ENCODE measurements at places on chromosomes 6 and 20.
A peak's percentile ranks its signal among the peaks of the same experiment; 100 is the strongest.

GRCh38 chr6:131740161-131740560 lies 29.3 kb upstream of the CTAGE9 start:
- no peak for DNase-seq

DNA sequence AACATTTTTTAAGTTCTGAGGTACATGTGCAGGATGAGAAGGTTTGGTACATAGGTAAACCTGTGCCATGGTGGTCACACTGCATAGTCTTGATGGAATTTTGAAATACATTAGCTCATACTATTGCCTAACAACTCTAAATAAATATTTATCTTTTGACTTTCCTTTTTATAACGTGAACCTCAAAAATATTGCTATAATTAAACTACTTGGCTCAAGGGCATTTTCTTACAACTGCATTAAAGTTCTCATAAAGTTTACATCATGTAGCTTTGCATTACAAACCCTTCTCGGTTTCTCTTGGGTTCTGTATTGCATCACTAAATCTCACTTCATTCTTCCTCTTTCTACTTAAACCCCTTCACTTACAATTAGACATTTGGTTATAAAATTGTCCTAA lies 636.0 kb upstream of the PTCHD4 start:
- no peak for DNase-seq

DNA sequence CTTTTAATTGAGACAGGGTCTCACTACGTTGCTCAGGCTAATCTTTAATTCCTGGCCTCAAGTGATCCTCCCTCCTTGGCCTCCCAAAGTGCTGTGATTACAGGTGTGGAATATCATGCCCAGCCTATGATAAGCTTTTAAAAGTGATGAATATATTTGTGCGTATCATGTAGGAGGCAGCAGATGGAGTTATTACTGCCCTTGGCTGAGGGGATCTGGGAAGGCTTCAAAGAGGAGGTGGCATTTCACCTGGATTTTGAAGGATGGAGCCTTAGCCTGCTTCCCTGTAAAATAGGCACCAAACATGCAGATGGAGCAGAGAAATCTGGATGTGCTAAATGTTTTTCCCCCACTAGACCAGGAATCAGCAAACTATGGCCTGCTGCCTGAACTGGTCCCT lies 10.1 kb downstream of the PIM1 start:
- DNase-seq, result no peak

GRCh38 chr20:53413186-53413631 lies 180.4 kb downstream of the ZNF217 start:
- DNase-seq, result peak; percentile 61

DNA sequence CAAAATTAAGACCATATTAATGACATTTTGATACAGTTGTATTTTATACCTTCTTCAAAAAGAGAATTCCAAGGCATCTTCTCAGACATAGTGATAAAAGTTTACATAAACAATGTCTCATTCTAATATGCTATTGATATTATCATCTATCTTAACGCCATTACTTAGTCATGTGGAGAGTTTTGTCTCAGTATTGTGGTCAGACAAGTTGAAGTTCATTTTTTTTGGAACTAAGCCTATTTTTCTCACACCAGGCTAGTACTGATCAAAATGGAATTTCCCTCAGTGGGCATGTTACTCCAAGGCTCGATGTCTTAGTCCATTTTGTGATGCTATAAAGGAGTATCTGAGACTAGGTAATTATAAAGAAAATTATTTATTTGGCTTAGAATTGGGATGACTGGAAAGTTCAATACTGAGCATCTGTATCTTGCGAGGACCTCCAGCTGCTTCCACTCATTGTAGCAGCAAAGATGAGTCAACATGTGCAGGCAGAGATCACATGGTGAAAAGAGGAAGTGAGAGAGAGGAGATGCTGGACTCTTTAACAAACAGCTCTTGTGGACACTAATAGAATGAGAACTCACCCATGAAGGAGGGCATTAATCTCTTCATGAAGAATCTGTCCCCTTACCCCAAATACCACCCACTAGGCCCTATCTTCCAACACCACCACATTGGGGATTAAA lies 825.5 kb upstream of the MANEA start:
- DNase-seq, result no peak

- no peak for DNase-seq
Observed at GRCh38 chr20:3697588-3698305, 14.7 kb downstream of the SIGLEC1 start.

DNA sequence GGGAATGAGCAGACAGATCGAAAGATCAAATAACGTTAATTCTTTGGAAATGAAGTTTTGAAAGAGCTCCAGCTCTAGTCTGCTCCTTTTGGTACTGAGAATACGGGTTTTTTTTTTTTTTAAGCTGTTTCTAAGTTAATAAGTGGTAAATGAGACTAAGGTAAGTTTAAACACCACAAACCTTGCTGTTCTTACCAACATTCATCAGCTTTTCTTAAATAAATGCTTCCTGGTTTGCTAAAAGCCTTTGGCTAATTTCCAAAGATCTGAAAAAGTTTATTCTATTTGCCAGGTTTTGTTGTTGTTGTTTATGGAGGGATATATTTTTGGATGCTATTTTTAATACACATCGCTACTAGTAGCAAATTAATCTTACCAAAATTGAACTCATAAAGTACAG lies 55.1 kb upstream of the STXBP5 start:
- no peak for DNase-seq

DNA sequence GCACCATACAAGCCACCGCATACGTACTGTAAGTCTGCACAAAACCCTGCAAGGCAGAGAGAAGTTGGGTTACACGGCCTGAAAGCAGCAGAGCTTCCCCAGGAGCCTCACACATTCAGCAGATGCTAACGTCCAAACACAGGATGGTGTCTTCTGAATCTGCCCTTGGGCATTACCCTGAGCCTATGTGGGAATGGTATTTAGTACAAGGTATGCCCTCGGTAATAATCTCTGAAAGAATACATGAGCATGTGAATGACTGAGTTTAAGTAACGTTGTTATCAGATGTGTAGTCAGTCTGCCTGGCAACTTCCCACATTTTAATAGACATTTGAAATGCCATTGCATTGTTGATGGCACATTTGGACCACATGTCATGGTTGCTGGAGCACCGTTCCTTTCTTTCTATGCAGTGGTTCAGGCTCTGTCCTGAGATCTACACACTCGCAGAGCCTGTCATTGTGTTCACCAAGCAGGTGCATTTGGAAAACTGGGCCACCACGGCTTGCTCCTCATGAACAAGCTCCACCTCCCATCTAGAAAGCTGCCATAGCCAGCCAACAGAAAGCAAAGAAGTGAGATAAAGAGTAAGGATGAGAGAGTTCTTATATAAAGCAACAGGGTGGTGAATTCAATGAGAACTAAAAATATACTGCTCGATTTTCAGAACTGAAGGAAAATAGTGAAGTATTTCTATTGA lies 136.5 kb upstream of the GGTLC1 start:
- no peak for DNase-seq

GRCh38 chr20:38581830-38582358 lies 897 bp downstream of the ADIG start:
- no peak for DNase-seq

Data from stimulated activated naive CD8-positive, alpha-beta T cell treated with anti-CD3 and anti-CD28 coated beads, Interleukin-15, Interleukin-2, amounts not matched to agents 100 U/mL and 50 U/mL, for 24 hours (primary cell).